ENCODE measurements at places on chromosomes 2 and 18.

GRCh38 chr2:217802266-217802665 lies 200.5 kb downstream of the TNS1 start:
- no peak for DNase-seq
- no peaks in the 10 kb centered on the region for H3K27me3 ChIP-seq

- no peak overlapping the region for H3K27ac ChIP-seq
- no peak for DNase-seq
- no peak overlapping the region for H3K4me3 ChIP-seq
- peaks cover 3% of the 10 kb centered on the region for H3K36me3 ChIP-seq
- H3K27me3 ChIP-seq: no peaks in the 10 kb centered on the region
- no peaks in the 10 kb centered on the region for H3K4me1 ChIP-seq
These were observed 86.5 kb downstream of the ROCK2 start for GRCh38 chr2:11257964-11258363.

DNA sequence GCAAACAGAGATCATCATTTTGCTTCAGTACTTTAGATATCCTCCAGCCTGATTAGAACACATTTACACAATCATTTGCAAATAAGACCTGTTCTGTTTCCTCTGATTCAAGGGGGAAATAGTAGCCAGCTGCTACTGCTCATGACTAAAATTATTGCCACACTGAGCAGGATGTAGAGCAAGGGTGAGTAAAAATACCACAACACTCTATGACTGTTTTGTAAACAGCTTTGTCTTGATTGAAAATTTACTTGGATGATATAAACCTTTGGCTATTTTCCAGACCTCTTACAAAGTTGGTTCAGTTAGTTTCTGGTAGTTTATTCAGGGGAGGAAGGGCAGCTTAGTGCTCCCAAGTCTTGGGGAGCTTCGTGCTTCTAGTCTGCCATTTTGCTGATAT lies 286.4 kb upstream of the CNTNAP5 start:
- H3K27me3 ChIP-seq: no peaks in the 10 kb centered on the region
- H3K36me3 ChIP-seq: no peaks in the 10 kb centered on the region
- no peak overlapping the region for H3K4me3 ChIP-seq

DNA sequence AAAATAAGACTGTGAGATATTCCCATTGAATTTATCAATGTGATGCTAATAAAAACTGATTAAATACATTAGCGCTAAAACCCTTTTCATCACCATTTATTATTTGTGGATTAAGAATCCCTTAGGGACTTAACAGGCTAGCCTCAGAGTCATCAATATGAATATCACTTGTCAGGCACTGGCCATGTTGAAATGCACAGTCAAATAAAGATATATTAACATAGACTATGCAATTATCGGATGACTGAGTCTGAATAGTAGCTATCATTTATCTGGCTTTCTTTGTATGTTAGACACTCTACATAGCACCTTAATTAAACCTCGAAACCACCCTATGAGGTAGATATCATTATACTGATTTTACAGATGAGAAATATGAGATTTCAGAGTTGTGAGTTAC lies 213.6 kb downstream of the RDH14 start:
- H3K4me1 ChIP-seq: no peaks in the 10 kb centered on the region
- DNase-seq: no peak
- no peaks in the 10 kb centered on the region for H3K36me3 ChIP-seq
- H3K27ac ChIP-seq: no peak overlapping the region
- no peaks in the 10 kb centered on the region for H3K27me3 ChIP-seq

- no peaks in the 10 kb centered on the region for H3K27me3 ChIP-seq
- H3K27ac ChIP-seq: no peak overlapping the region
- DNase-seq: no peak
- no peaks in the 10 kb centered on the region for H3K36me3 ChIP-seq
- peaks cover 6% of the 10 kb centered on the region for H3K4me1 ChIP-seq
- H3K4me3 ChIP-seq: no peak overlapping the region
These were observed 69.8 kb upstream of the MYCN start for GRCh38 chr2:15870565-15870964.

- H3K27ac ChIP-seq: peak overlapping the region; percentile 64
- no peaks in the 10 kb centered on the region for H3K27me3 ChIP-seq
- peaks cover 19% of the 10 kb centered on the region for H3K4me1 ChIP-seq
- H3K36me3 ChIP-seq: no peaks in the 10 kb centered on the region
- DNase-seq: no peak
These were observed 64.0 kb downstream of the MBP start for GRCh38 chr18:77068321-77069312.

- DNase-seq: no peak
- H3K27me3 ChIP-seq: no peaks in the 10 kb centered on the region
- no peaks in the 10 kb centered on the region for H3K36me3 ChIP-seq
- no peaks in the 10 kb centered on the region for H3K4me1 ChIP-seq
These were observed 432.1 kb downstream of the MEIS1 start for GRCh38 chr2:66867063-66867441.

- H3K4me1 ChIP-seq: no peaks in the 10 kb centered on the region
- H3K27me3 ChIP-seq: no peaks in the 10 kb centered on the region
- no peak overlapping the region for H3K27ac ChIP-seq
These were observed 64.0 kb upstream of the ST8SIA5 start for GRCh38 chr18:46820863-46821262.

DNA sequence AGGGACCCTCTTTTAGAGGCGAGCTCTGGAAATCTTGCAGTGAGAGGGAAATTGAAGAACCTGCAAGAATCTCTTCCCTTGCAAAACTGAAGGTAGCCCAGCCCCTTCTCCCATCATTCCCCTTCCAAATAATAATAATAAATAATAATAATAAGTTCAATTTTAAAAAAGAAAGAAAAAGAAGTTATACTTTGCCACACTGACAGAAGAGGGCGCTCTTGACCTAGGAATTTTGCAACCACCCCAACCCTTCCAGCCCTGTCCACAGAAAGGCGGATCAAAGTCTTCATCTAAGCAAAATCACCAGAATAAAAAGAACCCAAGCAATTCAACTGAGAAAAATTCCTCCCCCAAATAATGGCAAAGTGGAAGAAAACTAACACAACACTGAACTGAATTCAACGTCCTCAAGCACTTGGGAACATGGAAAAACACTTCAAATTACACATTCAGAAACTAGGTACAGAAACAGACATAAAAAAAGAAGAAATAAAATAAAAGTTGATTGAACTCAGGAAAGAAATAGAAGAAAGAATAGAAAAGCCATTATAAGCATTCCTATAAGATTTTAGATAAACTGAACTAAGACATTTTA lies 98.9 kb upstream of the GLS start:
- no peaks in the 10 kb centered on the region for H3K27me3 ChIP-seq
- no peaks in the 10 kb centered on the region for H3K36me3 ChIP-seq
- H3K4me1 ChIP-seq: no peaks in the 10 kb centered on the region
- H3K27ac ChIP-seq: no peak overlapping the region

DNA sequence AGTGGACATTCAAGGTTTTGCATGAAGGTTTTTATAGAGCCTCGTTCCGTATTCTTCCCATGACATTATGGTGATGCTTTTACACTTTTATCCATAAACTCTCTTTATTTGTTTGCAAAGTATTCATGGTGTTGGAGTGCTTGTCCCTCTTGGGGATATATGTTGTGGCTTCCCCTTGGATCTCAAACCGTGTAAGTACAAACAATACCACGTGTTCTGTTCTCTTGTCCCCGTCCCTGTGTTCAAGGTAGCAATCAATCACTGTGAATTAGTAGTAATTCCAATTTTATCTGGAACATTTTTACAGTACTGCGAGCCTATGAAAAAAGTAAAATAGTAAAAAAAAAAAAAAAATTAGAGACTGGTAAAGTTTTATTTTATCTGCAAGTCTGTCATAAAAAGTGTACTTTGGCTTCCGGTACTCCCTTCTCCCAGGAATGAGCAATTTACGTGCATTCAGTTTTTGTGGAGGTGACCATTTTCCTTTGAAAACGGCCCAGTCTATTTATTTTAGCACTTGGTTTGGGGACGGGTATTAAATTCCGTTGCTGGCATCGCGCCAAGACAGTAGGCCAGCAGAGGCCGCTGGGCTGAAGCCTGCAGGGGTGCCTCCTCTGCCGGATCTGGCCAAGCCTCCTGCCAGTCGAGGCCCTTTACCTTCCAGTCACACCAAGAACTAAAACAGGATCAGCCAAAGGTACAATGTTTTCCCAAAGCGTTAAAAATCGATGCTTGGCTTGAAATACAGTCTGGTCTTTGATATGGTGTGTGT lies 175.7 kb downstream of the SOCS6 start:
- H3K4me1 ChIP-seq: no peaks in the 10 kb centered on the region
- DNase-seq: peak; percentile 54
- peak overlapping the region; percentile 44 for H3K4me3 ChIP-seq
- H3K27me3 ChIP-seq: no peaks in the 10 kb centered on the region
- no peak overlapping the region for H3K27ac ChIP-seq
- H3K36me3 ChIP-seq: no peaks in the 10 kb centered on the region

GRCh38 chr2:165114346-165114939 lies 89.4 kb downstream of the SCN3A start:
- no peak overlapping the region for H3K27ac ChIP-seq
- no peak overlapping the region for H3K4me3 ChIP-seq
- H3K27me3 ChIP-seq: no peaks in the 10 kb centered on the region
- H3K4me1 ChIP-seq: peaks cover 5% of the 10 kb centered on the region
- H3K36me3 ChIP-seq: no peaks in the 10 kb centered on the region
- DNase-seq: no peak

GRCh38 chr2:150204451-150204850 lies 283.0 kb downstream of the RND3 start:
- DNase-seq: no peak
- H3K4me3 ChIP-seq: no peak overlapping the region
- H3K27ac ChIP-seq: no peak overlapping the region
- H3K27me3 ChIP-seq: no peaks in the 10 kb centered on the region
- H3K4me1 ChIP-seq: no peaks in the 10 kb centered on the region
- H3K36me3 ChIP-seq: no peaks in the 10 kb centered on the region

GRCh38 chr2:146037334-146037870 lies 1517.5 kb upstream of the ZEB2 start:
- no peak for DNase-seq
- no peak overlapping the region for H3K4me3 ChIP-seq
- H3K36me3 ChIP-seq: no peaks in the 10 kb centered on the region
- H3K4me1 ChIP-seq: no peaks in the 10 kb centered on the region
- H3K27ac ChIP-seq: no peak overlapping the region

DNA sequence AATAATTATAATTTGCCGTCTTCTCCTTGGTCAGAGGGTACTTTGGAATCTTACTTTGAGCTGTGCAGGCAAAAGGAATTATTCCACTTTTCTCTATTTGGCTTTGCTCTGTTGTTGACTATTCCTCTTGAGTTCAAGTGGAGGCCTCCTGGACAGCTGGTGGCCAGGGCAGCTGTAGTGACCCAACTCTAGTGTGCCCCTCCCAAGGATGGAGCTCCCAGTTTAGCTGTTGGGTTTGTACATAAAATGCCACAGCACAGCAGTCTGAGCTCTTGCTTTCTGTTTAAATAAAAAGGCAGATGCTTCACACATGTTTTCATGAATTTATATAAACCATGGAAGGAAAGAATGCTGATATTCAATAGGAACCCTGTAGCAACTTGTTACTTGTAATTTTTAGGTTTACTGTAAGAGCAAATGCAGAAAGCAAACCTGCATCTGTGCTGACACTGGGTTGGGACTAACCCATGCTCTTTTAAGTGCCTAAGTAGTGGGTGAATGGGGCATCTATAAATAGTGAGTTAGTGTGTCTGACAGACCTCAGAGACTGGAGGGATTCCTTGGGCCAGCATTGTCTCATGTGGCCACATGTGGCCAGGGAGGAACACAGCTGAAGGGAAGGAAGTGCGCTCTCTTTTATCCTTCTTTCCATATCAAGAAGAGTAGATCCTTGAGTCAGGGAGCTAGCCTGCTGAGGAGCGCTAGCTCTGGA lies 121.8 kb downstream of the FHOD3 start:
- no peaks in the 10 kb centered on the region for H3K36me3 ChIP-seq
- peaks cover 10% of the 10 kb centered on the region for H3K4me1 ChIP-seq
- H3K27me3 ChIP-seq: no peaks in the 10 kb centered on the region
- no peak overlapping the region for H3K4me3 ChIP-seq
- no peak for DNase-seq

DNA sequence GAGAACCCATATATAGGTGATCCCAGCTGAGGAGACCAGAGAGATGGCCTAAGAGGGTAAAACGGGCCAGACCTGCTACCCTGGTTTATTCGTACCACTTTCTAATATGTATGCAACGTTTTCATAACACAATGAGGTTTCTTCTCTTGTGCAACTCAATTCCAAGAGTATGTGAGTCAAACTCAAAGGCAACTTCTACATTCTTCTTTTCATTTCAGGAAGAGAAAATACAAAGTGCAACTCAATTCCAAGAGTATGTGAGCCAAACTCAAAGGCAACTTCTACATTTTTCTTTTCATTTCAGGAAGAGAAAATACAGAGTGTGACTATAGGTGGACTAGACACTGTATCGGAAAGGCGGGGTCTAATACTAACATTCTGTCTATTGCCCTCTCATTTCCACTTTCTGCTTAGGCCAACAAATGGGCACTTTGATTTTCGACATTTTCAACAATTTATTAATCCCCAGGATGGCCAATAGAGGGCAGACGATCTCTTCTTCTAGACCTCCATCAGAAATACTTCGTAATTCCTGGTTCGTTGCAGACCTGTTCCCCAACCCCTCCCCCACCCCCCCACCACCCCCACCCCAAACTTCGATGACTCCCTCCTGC lies 3.7 kb upstream of the CRIM1 start:
- H3K27me3 ChIP-seq: no peaks in the 10 kb centered on the region
- H3K4me1 ChIP-seq: no peaks in the 10 kb centered on the region
- no peak for DNase-seq
- no peak overlapping the region for H3K4me3 ChIP-seq
- H3K27ac ChIP-seq: no peak overlapping the region

DNA sequence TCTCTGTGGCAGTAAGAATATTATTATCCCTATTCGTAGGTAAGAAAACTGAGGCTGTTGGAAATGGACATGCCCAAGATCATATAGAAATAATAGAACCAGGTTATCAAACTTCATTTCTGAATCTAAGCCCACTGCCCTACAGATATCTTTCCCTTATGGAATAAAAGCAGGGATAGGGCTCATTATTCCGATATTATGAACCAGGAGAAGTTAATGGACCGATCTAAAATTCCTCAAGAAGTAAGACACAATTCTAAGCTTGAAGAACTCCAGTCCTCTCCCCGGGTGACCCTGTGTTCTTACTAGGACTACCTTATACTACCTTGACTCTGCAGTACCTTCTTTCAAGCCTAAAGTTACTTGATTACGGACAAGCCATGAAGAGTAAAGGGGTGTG lies 8.4 kb upstream of the MYCN start:
- no peak for DNase-seq
- no peaks in the 10 kb centered on the region for H3K27me3 ChIP-seq
- peaks cover 7% of the 10 kb centered on the region for H3K4me1 ChIP-seq
- no peak overlapping the region for H3K4me3 ChIP-seq
- no peak overlapping the region for H3K27ac ChIP-seq

GRCh38 chr2:9390991-9391390 lies 32.3 kb downstream of the ITGB1BP1 start:
- H3K36me3 ChIP-seq: peaks cover 27% of the 10 kb centered on the region
- H3K27me3 ChIP-seq: no peaks in the 10 kb centered on the region
- DNase-seq: no peak
- no peak overlapping the region for H3K4me3 ChIP-seq
- H3K4me1 ChIP-seq: peaks cover 13% of the 10 kb centered on the region
- H3K27ac ChIP-seq: no peak overlapping the region

GRCh38 chr2:102094917-102095316 lies 47.6 kb upstream of the IL1R1 start:
- no peak for DNase-seq
- H3K4me1 ChIP-seq: no peaks in the 10 kb centered on the region
- H3K4me3 ChIP-seq: no peak overlapping the region
- no peaks in the 10 kb centered on the region for H3K36me3 ChIP-seq
- no peaks in the 10 kb centered on the region for H3K27me3 ChIP-seq
- no peak overlapping the region for H3K27ac ChIP-seq

- no peak overlapping the region for H3K4me3 ChIP-seq
- H3K27ac ChIP-seq: no peak overlapping the region
- no peaks in the 10 kb centered on the region for H3K27me3 ChIP-seq
- H3K4me1 ChIP-seq: peaks cover under 1% of the 10 kb centered on the region
These were observed 241.7 kb upstream of the ID2 start for GRCh38 chr2:8440029-8440778.
